ENCODE measurements at places on chromosomes 6 and 20.

GRCh38 chr6:99338188-99338587 lies 11.3 kb downstream of the FAXC start:
- DNase-seq, result no peak

DNA sequence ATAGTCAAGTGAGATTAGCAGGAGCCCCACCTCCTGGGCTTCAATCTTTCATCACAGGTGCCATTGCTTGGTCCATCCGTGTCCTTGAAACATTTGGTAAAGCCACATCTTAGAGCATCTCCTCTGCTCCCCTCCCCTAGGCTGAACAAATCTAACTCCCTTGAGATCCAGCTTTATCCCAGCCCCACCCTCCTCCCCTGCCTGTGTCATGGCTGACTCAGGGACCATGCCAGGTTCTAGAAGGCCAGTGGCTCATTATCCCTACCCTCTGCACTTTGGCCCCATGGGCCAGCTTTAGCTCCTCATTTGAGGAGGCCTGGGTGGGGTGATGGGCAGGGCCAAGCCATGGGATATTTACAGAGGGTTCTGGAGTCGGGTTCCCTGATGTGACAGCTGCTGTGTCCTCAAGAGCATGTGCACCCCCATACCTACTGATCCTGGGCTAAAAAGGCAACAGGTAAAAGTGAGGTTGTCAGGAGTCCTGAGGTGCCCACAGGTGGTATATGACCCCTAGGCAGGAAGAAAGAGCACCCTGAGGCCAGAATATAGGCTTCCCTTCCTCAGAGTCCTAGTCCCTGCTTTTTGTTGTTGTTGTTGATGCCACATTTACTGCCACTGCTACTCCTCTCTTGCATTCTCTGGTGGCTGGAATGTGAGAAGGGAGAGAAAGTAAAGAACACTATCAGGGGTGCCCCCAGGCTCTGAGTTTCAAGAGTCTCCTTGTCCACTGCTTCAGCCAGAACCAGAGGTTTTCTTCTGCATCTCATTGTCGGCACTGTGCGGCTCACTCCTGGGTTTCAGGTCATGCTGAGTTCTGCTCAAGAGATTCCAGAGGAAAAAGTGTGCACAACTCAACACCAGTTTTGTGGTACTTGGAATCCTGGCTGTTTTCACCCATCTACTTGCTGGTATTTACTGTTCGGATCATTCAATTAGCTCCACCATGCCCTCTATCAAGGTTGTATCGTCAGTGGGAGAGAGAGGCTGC lies 228.4 kb downstream of the LRFN2 start:
- DNase-seq, result no peak

GRCh38 chr6:36683145-36683655 lies 4.7 kb downstream of the CDKN1A start:
- no peak for DNase-seq

DNA sequence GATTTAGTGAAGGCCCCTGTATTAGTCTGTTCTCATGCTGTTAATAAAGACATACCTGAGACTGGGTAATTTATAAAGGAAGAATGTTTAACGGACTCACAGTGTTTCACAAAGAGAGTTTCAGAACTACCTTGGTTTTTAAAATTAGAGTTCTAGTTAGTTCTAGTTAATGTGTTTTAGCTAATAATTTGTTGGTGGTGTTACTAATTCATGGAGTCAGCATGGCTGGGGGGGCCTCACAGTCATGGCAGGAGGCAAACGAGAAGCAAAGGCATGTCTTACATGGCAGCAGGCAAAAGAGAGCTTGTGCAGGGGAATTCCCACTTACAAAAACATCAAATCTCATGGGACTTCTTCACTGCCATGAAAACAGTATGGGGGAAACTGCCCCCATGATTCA lies 12.0 kb upstream of the SLC17A3 start:
- no peak for DNase-seq

DNA sequence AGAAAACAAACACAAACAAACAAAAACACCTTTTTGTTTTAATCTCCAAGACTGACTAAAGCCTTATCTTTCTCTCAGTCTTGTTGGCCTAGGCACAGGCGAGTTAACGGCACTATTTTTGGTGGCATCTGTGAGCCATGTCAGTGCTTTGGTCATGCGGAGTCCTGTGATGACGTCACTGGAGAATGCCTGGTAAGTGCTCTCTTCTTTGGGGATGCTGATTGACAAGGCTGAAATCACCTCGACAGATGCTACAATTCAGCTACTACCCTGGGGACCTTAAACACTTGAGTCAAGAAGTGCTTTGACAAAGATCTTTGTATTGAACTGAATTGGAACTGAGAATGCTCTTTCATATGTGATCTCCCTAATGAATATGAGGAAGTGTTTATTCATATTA lies 384.1 kb downstream of the LAMA2 start:
- no peak for DNase-seq

- DNase-seq, result peak; percentile 64
Measured at GRCh38 chr6:107152638-107153430, 37.5 kb upstream of the BEND3 start.

DNA sequence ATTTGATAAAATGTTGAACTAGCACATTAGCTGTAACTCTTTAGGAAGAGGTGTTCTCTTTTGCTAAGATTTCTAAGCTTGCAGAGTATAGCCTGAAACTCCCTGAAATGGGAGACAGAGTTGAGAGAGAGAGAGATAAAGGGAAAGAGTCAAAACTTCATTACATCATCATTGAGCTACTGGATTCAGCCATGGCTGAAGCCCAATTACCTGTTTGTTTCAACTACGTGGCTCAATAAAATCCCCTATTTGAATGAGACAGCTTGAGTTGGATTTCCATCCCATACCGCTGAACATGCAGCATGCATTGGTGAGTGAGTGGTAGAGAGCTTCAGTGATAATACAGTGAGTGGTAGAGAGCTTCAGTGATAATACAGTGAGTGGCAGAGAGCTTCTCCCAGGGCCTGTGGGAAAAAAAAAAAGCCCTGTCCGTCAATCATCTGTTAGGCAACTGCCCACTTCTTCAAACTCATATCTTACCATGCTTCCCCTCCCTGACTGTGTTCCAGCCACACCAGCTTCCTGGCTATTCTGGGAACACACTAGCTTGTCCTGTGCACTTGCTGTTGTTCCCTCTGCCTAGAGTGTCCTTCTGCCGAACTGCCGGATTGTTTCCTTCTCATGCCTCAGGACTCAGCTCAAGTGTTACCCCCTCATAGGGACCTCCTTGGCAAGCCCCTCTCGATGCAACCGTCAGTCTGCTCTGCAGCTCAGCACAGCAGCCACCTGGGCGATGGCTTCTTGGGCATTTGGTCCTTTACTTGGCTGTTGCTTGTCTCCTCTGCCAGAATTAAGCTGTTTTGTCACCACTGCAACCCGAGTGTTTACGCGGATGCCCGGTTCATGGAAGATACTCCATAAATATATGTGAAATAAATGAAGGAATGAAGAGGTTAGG lies 91.3 kb upstream of the EYA2 start:
- no peak for DNase-seq

DNA sequence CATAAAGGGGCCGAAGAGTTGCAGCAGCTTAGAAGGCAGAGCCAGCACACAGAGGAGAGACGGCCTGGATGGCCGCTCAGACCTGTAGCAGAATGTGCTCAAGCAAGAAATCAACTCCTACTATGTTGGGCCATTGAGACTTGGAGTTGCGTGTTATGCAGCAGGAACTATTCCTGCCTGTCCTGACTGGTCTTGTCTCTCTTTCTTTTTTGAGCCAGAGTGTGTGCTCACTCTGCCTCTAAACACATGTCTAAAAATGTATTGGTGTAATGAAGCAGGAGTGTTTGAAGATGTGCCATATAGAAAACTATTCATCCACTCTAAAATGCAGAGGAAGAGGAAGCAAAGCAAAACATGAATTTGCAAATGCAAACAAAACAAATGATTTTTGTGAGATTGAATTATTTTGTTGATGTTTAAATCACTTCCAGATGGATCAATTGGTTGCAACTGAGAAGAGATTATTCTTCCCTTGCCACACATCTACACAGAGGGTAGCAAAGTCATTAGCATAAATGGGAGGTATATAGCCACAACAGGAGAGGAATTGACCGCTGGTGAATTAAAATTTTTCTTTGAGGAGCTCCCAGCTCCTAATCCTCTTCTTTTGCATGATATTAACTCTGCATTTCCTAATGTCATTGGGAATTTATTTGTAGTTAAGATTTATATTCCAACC lies 20.4 kb upstream of the SYNJ2 start:
- DNase-seq, result no peak

- DNase-seq, result no peak
Measured at GRCh38 chr20:9627219-9627618, 112.8 kb downstream of the LAMP5 start.

- DNase-seq, result peak; percentile 64
Measured at GRCh38 chr6:149273318-149273717, 44.2 kb upstream of the TAB2 start.

DNA sequence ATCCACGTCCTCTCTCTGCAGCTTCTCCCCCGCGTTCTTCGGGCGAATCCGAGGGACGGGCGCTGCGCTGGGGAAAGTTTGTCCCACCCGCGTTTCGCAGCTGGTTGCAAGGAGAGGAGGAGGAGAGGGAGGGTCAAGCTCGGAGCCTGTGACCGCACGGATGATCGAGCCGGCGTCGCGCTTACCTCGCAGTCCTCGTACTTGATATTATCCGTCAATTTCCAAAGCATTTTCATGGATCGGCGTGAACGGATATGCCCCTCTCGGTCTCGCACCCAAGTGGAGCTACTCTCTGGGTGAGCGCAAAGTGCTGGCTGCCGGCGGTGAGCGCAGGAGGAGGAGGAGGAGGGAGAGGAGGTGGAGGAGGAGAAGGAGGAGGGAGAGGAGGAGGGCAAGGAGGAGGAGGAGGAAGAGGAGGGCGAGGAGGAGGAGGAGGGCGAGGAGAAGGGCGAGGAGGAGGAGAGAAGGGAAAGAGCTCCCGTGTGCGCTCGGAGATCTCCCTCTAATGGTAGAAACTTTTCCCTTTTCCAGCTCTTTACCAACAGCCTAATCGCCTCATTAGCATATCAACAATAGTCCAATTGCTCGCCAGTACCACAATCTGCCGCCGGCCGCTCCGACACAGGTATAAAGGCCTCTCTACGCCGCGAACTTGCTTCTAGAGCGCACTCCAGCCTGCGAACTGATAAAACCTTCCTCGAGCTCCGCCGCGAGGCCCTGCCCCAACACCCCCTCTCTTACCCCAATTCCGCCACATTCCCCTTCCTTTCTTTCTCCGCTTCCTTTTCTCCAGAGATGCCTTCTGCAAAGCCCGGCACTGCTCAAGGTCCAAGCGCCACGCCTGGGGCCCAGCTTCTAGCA lies at the start of gene TFAP2A:
Gene TFAP2A (minus strand): TSS at position 319 of the 861 bp plus-strand sequence. CDS start 83 bp downstream, at position 236.
- DNase-seq, result no peak

DNA sequence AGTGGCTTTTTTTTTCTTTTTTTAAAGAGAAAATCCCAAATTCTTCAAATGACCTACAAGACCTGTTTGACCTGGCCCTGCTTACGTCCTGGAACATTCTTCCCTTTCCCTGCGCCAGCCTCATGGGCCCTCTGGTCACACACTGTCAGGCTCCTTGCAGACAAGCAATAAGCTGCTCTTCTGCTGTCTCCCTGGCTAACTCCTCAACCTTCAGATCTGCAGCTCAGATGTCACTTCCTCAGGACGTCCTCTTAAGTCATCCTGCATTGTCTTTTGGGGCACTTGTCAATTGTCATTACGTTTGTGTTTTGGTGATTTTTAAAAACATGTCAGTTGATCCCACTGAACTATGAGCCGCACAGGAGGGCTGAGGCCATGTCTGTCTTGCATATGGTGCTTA lies 28.9 kb upstream of the SLC35D3 start:
- DNase-seq, result no peak

GRCh38 chr6:90922325-90922724 lies 335.5 kb upstream of the MAP3K7 start:
- no peak for DNase-seq

DNA sequence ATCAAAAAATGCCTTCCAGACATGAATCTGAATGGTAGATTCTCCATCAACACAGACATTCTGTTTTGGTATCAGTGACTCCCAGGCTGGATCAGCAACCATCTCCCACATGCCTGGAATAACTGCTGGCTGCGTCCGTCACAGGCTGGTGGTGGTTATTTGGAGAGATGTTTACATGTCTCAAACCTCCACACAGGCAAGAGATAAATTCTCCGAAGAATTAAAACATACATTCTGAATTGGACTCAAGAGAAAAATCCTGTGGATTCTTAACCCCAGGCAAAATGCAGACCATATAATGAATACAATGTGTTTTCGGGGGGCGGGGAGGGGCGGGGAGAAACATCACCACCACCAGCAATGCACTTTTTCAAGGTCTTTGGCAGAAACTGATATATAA lies 108.2 kb downstream of the THBS2 start:
- no peak for DNase-seq

GRCh38 chr20:1500496-1500895 lies 9.3 kb upstream of the SIRPB2 start:
- DNase-seq, result no peak

GRCh38 chr6:124132256-124132655 lies 328.6 kb downstream of the NKAIN2 start:
- no peak for DNase-seq

GRCh38 chr20:61490721-61491120 lies 238.7 kb downstream of the CDH4 start:
- no peak for DNase-seq

DNA sequence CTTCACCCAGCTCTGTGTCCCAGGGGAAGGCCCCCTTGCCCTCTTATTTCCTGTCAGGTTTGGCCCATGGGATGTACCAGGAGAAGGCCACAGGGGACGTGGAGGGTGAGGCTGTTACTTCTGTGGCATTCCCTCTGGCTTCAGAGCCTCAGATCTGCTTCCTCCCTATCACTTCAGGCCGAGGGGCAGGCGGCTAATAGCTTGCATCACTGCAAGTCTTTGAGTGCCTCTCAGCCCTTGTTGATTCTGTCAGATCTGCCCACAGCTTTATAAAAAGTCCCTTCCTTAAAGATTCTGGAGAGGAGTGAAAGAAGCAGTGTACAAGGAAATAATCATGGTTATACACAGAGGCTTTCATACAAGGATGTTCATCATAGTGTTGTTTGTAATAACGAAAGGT lies 86.9 kb downstream of the LRFN2 start:
- no peak for DNase-seq

DNA sequence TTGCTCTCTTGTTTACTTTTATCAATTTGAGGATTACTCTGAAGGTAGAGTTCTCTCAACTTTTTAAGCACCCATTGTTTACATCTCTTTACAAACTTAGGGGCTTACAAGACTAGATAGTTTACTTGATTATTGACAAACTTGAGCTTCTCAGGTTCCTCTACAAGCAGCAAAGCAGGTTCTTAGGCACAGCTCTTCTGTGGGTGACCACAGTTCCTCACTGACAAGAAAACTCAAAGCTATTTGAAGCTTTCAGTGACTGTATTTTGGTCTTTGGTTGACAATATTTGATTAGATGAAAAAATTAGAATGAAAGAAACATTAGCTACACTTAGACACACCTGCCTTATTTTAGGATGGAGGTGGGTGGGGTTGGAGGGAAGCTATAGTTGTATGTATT lies 327.3 kb upstream of the RUNX2 start:
- DNase-seq, result no peak
